Subcutaneous adipose tissue (tissue), 4 donors: ENCODE measurements at places on chromosomes 4 and X. TPM values are rescaled to one million over a fixed set of nuclear protein-coding genes. Genes with fewer than 3 reads are reported as not detected.

Gene TEX13B
- total RNA-seq: not detected

Gene XAGE1A
- not detected for total RNA-seq

Gene CTAG1B
- not detected for total RNA-seq

Gene WNK3
- 0.68 TPM for total RNA-seq

Gene HTR2C
- total RNA-seq: not detected

Gene AFM
- total RNA-seq: not detected

Gene NUDT10
- 0.33 TPM for total RNA-seq

Gene STBD1
- total RNA-seq: 42.5 TPM

Gene RTL3
- total RNA-seq: 0.22 TPM

Gene TCEAL2
- total RNA-seq: not detected

Gene KLB
- 50.3 TPM for total RNA-seq

Gene LGI2
- 4.4 TPM for total RNA-seq

Gene SPARCL1
- total RNA-seq: 270 TPM

Gene UVSSA
- total RNA-seq: 13.6 TPM

Gene ETNPPL
- total RNA-seq: not detected

Gene MYOZ2
- total RNA-seq: 0.17 TPM

Gene SYNPO2
- total RNA-seq: 47.3 TPM

Gene RPS6KA3
- total RNA-seq: 35.9 TPM

Gene SATL1
- not detected for total RNA-seq

Gene ZNF630
- total RNA-seq: 2.4 TPM

Gene BANK1
- 15.6 TPM for total RNA-seq

Gene SOX3
- total RNA-seq: not detected

Gene ZFYVE28
- total RNA-seq: 15.0 TPM

Gene SLC49A3
- total RNA-seq: 15.4 TPM

Gene TMEM271
- not detected for total RNA-seq

Gene PPEF2
- total RNA-seq: not detected

Gene WDR19
- total RNA-seq: 71.2 TPM

Gene NHSL2
- total RNA-seq: 12.2 TPM

Gene C4orf54
- not detected for total RNA-seq
